ENCODE measurements at places on chromosomes 11 and 22.

- no peak for DNase-seq
Observed at GRCh38 chr11:115493905-115494304, 10.3 kb downstream of the CADM1 start.

- DNase-seq: no peak
Observed at GRCh38 chr22:17634696-17635095, 3.9 kb upstream of the BCL2L13 start.

- no peak for DNase-seq
Observed at GRCh38 chr11:32434356-32435151, 785 bp downstream of the WT1 start.

DNA sequence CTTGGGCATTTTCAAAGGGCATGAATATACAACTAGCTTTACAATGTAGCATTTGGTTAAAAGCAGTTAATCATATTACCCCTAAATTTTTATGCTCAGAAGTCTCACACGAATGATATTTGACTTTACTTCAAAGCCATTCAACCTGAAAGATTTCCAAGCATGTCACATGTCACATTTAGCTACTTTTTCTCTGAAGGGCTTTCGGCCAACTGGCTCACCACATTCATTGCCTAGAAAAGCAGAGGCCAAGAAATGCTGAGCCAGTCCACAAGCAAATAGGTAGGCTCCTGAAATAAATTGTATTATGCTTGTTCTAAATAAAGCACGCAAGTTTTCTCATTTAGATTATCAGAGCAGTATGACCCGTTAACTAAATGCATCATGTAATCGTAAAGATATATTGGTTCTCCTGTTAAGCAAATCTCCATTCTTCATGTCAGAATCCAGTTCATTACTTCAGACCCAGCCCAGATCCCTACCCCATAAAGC, 30.6 kb downstream of the PAX6 start:
- no peak for DNase-seq

DNA sequence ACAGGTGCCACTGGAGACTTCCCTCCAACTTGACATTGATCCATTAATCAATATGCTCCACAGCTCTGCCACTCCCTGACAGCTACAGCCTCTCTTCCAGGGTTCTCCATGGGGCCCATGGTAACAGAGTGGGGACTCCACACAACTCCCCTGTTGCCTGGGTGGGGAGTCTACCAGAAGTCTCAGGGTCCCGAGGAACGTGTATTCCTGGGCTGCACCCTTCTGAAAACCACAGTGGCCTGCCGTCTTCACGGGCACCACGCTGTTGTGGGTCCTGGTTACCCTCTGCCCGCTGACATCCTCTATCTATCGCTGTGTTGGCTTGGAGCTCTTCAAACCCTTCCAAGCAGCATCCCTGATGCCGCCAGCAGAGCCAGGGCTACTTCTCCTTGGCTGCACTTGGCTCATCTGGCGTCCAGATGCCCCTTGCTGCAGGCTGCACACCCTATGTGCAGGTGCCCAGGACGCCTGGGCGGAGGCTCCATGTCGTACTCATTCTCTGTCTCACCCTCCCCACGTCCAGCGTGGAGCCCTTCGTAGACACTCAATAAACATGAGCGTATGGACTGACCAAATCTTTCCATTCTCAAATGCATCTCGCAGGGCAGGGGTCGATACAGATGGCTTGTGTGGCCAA, 1341.8 kb downstream of the TBC1D22A start:
- DNase-seq: no peak

- no peak for DNase-seq
Observed at GRCh38 chr22:37521236-37521739, 2.1 kb upstream of the CARD10 start.

- DNase-seq: no peak
Observed at GRCh38 chr22:50009765-50010675, 2.5 kb downstream of the IL17REL start.

GRCh38 chr11:122038543-122038942, 77.5 kb downstream of the BLID start:
- no peak for DNase-seq

GRCh38 chr11:134276396-134277182, 410 bp downstream of the GLB1L3 start:
- no peak for DNase-seq

- no peak for DNase-seq
Observed at GRCh38 chr22:45688600-45689080, 17.0 kb downstream of the ATXN10 start.

DNA sequence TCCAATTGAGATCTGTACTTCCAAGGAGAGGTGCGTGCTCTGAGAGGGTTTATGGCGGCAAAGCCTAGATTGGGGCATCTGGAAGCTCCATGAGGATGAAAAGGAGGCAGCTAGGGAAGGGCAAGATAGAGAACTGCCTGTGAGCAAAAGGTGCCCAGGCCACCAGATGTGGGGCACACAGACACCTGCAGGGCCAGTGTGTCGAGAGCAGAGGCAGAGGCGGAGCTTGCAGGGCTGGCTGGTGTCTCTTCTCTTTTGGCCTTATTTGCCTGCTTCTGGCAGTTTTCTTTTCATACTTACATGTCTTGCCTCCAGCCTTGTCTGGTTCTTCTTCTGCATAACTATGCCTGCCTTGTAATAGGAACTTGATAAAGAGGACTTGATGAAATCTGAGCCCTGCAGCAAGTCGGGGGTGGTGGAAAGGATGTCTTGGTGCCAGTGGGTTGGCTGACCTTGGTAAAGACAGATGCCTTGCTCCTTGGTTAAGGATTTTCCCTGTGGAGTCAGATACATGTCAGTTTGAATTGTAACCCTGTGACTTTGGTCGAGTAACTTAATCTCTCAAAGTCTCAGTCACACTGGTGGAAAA, 680.3 kb downstream of the NTM start:
- DNase-seq: no peak

- no peak for DNase-seq
Observed at GRCh38 chr11:94678236-94678635, 89.9 kb upstream of the AMOTL1 start.

DNA sequence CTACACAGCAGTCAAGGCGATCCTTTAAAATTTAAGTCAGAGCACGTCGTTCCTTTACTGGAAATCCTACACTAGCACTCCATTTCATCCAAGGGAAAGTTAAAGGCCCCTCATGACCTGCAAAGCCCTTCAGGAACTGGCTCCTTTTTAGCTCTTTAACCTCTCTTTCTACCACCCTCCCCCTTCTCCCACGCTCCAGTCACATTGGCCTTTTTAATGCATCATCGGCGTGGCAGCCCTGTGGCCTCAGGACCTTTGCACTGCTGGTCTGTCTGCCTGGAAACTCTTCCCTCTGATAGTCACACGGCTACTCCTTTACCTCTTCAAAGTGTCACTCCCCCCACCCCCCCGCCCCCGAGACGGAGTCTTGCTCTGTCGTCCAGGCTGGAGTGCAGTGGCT, 1.2 kb upstream of the PTPN5 start:
- no peak for DNase-seq

DNA sequence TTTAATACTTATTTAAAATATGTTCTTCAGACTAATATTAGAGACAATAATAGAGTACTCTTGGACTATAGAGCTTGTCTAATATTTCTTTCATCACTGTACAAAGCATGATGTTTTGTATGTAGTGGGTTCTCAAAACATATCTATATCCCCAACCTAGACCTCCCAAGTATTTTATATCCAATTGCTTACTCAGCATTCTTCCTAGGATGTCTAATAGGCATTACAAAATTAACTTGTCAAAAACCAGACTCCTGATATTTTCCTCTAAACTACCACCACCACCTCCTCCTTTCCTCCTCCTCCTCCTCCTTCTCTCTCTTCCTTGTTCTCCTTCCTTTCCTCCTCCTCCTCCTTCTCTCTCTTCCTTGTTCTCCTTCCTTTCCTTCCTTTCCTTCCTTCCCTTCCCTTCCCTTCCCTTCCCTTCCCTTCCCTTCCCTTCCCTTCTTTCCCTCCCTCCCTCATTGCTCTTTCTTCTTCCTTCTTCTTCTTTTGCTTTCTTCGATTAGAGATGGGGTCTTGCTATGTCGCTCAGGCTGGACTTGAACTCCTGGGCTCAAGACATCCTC, 21.3 kb downstream of the BCO2 start:
- no peak for DNase-seq

DNA sequence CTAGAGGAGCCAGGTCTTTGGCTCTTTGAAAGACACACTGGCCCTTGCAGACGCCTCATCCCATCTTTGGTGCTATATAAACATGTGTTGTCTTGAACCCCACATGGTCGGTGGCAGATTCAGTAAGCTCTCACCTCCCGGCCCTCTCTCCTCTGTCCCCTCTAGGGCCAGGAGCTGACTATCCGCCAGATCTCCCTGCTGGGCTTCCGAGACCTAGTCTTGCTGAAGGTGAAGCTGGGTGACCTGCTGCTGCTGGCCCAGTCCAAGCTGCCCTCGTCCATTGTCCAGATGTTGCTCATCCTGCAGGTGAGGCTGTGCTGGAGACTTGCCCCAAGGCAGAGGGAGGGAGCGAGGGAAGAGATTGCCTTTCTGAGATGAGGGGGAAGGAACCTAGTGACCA, 63.9 kb downstream of the TRAF6 start:
- DNase-seq: no peak

GRCh38 chr11:112724496-112724790, 236.8 kb upstream of the NCAM1 start:
- DNase-seq: no peak

GRCh38 chr22:46364341-46365165, 29.0 kb downstream of the TRMU start:
- DNase-seq: peak; percentile 46

- DNase-seq: no peak
Observed at GRCh38 chr22:32482708-32483107, 8.1 kb downstream of the FBXO7 start.

- DNase-seq: no peak
Observed at GRCh38 chr11:8194956-8195355, 26.1 kb upstream of the RIC3 start.

DNA sequence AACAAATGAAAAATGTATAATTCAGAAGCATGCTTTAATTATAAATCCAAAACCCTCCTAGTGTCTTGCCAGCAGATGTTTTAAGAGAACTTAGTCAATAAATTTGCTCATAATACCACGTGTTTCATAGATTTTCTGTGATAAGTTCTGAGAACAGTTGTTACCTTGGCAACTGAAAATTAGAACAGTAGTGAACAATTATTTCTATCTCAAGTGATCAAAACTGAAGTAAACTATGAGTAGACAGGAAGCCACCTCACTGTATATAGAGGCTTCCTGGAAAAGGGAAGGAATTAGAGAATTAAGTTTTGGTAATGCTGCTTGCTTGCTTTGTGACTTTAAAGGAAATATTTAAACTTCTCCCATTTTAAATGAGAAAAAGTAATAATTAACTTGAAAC, 266.0 kb upstream of the ANO3 start:
- DNase-seq: no peak

GRCh38 chr11:1156506-1157340, 1.0 kb upstream of the MUC5AC start:
- DNase-seq: no peak

DNA sequence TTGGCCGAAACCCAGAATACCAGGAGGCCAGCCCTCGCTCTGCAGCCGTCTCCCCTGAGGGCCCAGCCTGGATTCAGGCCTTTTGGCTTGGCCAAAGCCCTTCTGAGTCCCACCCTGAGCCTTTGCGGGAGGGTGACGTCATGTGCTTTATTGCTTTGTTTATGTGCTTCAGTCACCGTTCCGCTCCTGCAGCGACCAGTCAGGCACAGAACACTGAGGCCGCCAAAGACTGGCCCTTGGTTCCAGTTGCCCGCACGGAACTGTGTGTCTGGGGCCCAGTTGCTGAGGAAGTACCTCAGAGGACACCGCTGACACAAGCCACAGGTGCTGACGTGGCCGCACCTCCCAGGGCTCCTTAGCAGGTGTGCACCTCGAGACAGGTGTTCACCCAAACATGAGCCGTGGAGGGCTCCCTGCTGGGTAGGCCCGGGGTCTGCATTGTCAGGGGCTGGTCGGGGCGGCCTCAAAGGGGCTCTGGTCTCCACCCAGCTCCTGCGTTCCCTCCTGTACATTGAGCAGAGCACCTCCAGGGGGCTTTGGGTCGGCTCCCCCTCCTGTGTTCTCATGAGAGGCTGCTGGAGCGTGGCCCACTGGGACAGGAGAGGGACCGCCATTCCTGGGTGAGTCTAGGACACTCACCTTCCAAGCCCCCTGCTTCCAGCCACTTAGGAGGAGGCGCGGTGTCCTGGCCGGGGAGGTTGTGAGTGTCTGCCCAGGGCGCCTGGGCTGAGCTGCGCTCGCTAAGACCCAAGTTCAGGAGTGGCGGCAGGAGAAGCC, 376.8 kb downstream of the TBC1D22A start:
- no peak for DNase-seq

- DNase-seq: no peak
Observed at GRCh38 chr11:29255401-29255800, 761.4 kb downstream of the KCNA4 start.

GRCh38 chr11:24181395-24182047, 315.3 kb upstream of the LUZP2 start:
- DNase-seq: no peak

- DNase-seq: no peak
Observed at GRCh38 chr11:61892085-61892370, 683 bp upstream of the FADS3 start.

DNA sequence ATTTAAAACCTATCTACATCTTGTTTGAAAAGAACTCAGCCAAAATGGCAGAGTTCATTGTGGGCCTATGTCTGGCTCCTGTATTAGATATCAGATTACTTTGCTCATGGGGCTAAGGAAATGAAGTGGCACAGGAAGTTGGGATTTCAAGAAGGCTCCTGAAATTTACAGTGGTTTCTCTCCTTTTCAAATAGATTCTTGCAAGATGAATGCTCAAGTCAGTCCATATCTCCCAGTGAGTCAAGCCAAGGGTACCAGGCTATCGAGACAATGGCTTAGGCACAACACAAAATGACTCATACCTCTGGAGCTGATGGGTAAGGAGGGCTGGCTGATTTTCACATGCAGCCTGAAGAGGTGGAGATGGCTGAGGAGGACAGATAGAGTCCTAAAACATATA, 24.1 kb upstream of the APOA1 start:
- no peak for DNase-seq

DNA sequence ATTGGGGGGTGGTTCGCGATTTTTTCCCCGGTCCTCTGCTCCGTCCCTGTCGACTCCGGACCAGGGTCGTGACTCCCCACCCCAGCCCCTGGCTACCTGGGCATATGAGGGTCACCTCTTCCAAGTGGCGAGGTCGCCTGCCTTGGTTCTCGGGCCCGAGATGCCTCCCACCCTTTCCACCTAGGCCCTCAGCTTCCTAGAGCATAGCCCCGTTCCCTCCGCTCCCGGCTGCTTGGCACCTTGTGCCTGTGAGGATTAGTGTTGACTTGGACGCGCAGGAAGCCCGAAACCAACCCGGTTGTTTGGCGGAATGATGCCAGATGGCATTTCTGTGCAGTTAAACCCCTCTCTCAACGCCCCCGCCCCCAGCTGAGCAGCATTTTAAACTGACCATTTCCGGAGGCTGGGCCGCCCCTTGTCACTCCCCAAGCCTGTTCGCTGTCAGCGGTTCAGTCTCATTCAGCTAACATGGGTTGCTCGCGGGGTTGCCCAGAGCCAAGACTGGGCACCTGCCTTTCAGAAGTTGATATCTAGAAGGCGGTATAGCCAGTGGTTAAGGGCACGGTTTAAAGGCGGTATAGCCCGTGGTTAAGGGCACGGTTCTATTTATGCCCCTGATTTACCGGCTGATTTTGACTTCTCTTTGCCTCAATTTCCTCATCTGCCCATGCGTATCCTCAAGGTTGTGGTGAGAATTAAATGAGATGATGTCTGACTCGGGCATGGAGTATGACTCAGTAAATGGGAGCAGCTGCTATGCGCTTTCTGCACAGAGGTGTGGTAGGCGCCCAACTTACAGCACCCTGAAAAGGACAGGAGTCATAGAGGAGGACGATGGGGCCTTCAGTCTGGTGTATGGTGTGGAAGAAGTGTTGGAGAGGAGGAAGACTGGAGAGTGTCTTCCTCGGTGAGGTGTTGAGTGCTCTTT, 639 bp downstream of the INCENP start:
- no peak for DNase-seq

Data from psoas muscle (tissue), 8 donors.